Mesenteric fat pad (tissue), 1 donor: ENCODE measurements at places on chromosomes 13 and 19. TPM values are rescaled to one million over a fixed set of nuclear protein-coding genes. Genes with fewer than 3 reads are reported as not detected.

ZNF223 gene
- 2.1 TPM for total RNA-seq

ZNF57 gene
- 1.6 TPM for total RNA-seq

DNA sequence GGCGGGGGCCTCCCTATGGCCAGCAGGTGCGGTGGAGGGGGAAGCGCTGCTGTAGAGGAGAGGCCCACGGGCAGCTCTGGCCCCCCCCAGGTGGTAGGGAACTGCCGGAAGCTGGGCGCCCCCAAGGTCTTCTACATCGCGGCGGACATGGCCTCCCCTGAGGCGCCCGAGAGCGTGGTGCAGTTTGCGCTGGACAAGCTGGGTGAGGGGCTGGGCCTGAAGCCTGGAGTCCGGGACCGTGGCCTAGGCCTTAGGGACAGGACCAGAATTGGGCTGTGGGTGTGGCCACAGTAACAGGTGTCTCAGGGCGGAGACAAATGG is 3.8 kb upstream of the RPL36 start:
- DNase-seq = no peak

GRCh38 chr19:31334101-31334848 is 15.0 kb downstream of the TSHZ3 start:
- DNase-seq = no peak

DNA sequence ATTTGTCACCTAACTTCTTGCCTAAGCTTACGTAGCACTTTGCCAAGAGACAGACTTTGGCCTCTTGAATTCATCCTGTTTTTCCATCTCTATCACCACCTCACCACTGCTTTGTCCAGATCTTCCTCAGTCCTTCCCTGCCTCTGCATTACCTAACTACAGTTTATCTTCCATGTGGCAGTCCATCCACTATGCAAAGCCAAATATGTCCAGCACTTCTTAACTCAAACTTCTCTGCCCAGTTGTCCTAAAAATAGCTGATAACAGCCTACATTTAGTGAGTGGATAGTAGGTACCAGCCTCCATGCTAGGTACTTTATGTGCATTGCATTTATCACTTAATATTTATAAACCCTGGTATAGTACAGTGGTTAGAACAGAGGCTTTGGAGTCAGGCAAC is 111.4 kb downstream of the ZAR1L start:
- no peak for DNase-seq
